Upper lobe of right lung (tissue), 1 donor: ENCODE measurements at places on chromosomes 3 and 15. TPM values are rescaled to one million over a fixed set of nuclear protein-coding genes. Genes with fewer than 3 reads are reported as not detected.

- H3K4me1 ChIP-seq: no peaks in the 10 kb centered on the region
- H3K36me3 ChIP-seq: no peaks in the 10 kb centered on the region
- DNase-seq: no peak
- no peaks in the 10 kb centered on the region for H3K27me3 ChIP-seq
Observed at GRCh38 chr3:174651951-174652350, 207.2 kb upstream of the NAALADL2 start.

DNA sequence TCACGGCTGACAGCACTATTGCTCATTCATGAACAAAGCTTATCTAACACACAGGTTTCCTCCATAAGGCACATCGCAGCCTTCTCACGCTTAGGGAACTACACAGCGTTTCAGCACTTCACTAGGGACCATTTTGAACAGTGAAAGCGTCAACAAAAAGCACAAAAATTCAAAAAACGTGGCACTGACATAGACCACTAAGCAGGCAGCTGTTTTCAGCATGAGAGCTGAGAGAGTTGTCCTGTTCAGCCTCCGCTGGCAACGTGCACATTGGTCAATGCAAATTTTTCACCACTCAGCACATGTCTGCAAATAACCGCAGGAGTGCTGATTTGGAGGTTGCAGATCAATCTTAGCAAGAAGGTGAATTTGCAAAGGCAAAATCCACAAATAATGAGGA lies 109.2 kb downstream of the LRRK1 start:
- H3K36me3 ChIP-seq: peaks cover 18% of the 10 kb centered on the region
- H3K27me3 ChIP-seq: no peaks in the 10 kb centered on the region
- DNase-seq: no peak
- no peak overlapping the region for H3K4me3 ChIP-seq
- no peak overlapping the region for H3K27ac ChIP-seq
- peaks cover 31% of the 10 kb centered on the region for H3K4me1 ChIP-seq

- H3K4me3 ChIP-seq: no peak overlapping the region
- no peak for DNase-seq
- H3K4me1 ChIP-seq: peaks cover 4% of the 10 kb centered on the region
- no peaks in the 10 kb centered on the region for H3K36me3 ChIP-seq
Observed at GRCh38 chr3:46503200-46503874, 5.6 kb downstream of the RTP3 start.

DNA sequence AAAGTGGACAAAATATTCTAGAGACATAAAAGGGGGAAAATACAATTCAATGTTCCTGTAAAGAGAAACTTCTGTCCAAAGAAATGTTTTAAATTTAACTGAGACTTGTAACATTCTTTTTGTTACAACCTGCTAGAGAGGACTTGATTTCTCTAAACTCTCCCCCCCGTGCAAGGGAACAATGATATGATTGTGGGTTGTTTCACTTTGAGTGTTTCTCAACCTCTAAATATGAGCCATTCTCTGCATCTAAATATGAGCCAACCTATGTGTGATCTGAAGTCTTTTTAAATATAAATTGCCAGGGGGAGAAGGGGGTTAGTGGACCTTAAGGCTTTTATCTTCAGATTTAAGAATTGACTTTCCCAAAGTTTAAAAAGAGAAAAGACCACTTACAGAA lies 14.6 kb downstream of the ZNF860 start:
- H3K4me3 ChIP-seq: no peak overlapping the region
- H3K4me1 ChIP-seq: no peaks in the 10 kb centered on the region
- no peaks in the 10 kb centered on the region for H3K36me3 ChIP-seq
- no peak overlapping the region for H3K27ac ChIP-seq

FBXO40 gene
- total RNA-seq: 0.09 TPM

MYRIP gene
- total RNA-seq: 5.9 TPM

ACOX2 gene
- 20.1 TPM for total RNA-seq

GOLGA6L4 gene
- 2.7 TPM for total RNA-seq

SEMA7A gene
- 5.4 TPM for total RNA-seq
